ENCODE measurements at places on chromosomes 12 and 14.

GRCh38 chr12:93483151-93483807, 16.0 kb downstream of the MRPL42 start:
- DNase-seq, result no peak

DNA sequence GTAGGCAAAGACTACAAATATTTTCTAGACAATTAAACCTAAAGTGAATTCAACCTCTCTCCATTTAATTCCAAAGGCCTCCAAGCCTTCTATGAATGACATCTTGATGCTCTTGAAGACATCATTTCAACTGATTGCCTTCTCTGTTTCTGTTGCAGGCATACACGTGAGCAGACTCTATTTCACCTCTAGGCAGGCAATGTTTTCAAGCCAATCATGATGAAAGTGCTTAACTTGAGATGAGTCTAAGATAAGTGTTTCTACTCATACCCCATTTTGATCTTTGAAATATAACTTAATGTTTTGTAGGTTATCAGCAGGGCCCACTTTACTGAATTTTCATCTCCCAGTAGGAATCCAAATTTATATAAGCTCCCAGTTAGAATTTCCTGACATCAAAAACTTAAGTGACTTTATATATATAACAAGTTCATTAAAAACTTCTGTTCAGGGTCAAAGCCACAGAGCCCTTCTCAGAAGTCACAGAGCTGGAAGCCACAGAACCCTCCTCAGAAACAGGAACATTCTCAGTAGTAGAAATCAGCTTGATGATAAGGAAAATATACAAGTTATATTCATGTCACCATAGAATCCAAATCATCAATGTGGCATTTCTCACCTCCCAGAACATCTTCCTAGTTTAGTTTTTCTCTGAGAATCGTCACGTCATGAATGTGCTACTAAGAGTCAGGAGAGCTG, 108.5 kb downstream of the PHLDA1 start:
- no peak for DNase-seq

- DNase-seq, result no peak
These were observed 30.9 kb downstream of the SLC35F4 start for GRCh38 chr14:57834961-57835360.

DNA sequence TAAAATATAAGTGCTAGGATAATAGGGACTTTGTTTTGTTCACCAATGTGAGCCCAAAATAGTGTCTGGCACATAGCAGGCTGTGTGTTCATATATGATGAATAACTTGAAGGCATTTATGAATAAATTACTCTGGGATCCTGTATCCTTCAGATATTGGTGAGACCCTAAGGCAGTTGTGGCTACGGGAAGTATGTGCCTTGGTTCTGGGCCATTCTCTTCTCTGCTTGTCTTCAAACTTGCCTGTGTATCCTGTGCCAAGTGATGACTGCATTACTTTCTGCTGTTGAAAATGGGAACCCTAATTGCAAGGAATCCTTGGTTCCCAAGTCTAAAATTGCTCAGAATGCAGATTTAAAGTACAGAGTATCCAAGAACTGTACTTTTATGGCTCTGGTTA, 67.6 kb upstream of the KTN1 start:
- no peak for DNase-seq

GRCh38 chr14:32201816-32202490, at the start of gene RNU6-7:
Gene RNU6-7, plus strand, starts transcription at chr14:32202045.
- DNase-seq, result peak; percentile 2

GRCh38 chr14:44942436-44942835, 19.3 kb downstream of the KLHL28 start:
- DNase-seq, result no peak

DNA sequence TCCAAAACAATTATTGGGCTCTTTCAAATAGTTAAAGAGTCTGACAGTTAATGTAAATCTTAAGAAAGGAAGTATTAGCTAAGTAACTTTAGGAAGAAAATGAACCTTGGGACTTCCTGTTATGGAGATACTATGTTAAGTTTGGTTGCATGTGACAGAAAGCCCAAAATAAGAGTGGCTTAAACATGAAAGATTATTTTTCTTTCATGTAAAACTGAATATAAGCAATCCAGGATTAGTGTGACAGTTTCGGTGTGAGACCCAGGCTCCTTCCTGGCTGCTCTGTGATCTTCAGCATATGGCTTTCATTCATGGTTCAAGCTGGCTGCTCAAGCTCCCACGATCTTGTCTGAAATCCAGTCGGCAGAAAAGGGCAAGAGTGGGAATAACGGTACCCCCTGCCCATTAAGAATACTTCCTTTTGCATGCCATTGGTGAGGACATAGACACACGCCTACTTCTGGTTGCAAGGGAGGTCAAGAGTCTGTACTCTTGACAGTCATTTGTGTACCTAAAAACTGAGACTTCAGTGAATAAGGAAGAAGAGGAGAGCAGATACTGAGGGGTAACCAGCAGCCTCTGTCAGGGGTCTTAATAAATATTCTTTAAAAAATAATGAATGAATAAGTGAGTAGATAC, 2.2 kb upstream of the RPAP3 start:
- no peak for DNase-seq
